Lung microvascular endothelial cell (primary cell): ENCODE measurements at places on chromosomes 3 and 15.

DNA sequence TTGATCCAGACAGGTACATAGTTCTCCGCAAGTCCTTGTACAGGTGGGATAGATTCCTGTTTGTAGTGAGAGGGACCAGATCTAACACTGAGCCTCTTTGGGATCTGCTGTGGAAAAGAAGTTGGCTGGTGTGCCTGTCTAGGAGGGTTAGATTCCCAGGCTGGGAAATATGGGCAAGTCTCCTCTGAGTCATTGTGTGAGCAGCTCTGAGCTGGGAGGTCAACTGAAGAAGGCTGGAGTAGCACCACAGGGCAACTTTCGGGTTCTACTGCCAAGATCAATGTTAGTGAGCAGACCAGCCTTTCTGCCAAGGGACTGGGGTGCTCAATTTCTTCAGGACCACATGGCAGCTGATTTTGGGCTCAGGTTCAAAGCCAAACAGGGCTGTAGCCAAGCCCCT is 33.4 kb downstream of the CLDN1 start:
- no peak for DNase-seq

DNA sequence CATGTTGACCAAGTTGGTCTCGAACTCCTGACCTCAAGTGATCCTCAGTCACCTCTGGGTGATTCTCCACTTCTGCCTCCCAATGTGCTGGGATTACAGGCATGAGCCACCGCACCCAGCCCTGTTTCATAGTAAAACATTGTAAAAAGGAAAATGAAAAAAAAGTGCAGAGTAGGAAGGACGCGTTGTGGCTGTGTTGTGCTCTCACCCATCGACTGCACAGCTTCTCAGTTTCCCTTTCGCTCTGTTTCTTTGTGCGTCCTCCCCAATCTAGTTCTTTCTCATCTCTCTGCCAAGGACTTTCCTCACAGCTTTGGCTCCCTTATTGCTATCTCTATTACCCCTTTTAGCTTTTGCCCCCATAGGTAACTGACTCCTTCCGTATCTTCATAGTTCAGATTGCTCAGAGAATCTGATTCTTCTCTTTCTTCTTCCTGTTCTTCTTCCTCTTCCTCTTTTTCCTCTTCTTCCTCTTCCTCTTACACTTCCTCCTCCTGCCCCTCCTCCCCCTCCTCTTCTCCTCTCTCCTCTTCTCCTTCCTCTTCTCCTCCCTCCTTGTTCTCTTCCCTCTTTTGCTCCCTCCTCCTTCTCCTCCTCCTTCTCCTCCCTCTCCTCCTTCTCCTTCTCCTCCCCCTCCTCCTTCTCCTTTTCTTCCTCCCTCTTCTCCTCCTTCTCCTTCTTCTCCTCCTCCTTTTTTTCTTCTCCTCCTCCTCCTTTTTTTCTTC is 81.1 kb upstream of the VGLL4 start:
- DNase-seq = no peak

GRCh38 chr15:85408270-85408746 is 27.9 kb downstream of the AKAP13 start:
- peak; percentile 81 for DNase-seq

- no peak for DNase-seq
Measured at GRCh38 chr3:105431200-105431599, 64.5 kb downstream of the ALCAM start.

DNA sequence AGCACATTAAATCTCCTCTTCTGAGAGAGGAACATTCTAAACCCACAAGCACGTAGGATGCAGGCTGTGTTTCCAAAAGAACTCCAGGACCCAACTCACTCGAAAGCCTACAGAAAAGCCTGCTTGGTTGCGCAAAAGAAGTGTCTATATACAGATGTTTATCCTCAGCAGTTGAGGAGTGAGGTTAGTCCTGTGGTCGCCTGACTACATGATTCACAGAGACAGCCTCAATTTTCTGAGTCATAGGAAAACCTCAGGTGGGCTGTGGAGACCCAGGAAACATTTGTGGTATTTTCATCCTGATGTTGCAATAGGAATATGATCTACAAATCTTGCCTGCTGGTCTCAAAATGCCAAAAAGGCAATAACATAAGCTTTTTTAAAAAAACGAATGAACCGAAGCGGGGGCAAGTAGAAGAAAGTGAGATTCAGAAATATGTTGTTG is 183.8 kb upstream of the THRB start:
- no peak for DNase-seq

GRCh38 chr3:160809453-160809852 is 53.4 kb downstream of the PPM1L start:
- DNase-seq = no peak

DNA sequence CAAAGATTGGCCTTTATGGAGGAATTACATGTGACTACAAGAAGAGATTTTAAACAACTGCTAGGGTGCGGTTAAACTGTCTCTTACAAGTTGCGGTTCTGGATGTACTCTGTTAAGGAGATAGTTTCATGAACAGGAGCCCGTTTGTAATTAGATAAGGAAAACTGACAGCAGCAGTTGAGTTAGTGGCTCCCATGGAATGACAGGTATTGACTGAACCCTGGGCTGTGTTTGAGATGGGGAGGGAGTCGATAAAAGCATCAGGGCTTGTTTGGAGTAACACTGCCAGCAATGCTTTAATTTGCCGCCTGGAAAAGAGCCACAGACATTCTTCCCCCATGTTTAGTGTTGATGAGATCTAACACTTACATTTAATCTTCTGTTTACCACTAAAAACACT is 139.9 kb downstream of the ROBO2 start:
- no peak for DNase-seq

- DNase-seq = no peak
Measured at GRCh38 chr15:93656041-93656440, 567.0 kb upstream of the RGMA start.

DNA sequence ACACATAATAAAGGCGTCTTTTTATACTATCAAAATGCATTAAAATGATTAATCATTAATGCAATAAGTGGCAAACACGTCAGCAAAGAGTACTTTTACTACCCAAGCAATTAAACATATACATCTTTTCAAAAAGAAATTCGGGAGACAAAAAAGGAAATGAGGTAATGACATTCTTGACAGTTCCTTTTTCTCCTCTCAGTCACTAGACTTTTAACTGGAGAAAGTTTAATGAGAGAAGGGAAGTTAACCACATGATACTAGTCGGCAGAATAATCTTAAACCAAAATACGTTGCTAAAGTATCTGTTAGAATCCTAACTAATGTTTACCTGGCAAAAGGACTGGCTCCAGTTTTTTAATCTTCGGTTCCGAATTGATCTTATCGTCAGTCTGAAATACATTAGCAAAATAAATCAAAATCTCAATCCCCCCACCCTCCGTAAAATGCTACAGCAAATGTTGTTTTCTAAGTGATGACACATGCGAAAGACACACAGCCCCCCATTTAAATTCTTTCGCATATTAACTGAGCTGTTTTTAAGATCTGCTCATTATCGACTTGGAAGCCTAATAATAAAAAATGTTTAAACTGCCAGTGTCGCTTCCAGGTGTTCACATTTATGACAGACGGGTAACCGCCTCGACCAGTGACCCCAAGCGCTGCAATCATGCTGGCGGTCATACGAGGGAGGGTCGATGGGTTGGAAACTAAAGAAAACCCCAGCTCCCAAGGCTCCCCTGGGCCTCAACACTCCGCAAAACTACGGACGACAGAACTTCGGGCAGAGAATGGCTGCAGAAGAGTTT is 778 bp downstream of the MTMR10 start:
- DNase-seq = no peak

DNA sequence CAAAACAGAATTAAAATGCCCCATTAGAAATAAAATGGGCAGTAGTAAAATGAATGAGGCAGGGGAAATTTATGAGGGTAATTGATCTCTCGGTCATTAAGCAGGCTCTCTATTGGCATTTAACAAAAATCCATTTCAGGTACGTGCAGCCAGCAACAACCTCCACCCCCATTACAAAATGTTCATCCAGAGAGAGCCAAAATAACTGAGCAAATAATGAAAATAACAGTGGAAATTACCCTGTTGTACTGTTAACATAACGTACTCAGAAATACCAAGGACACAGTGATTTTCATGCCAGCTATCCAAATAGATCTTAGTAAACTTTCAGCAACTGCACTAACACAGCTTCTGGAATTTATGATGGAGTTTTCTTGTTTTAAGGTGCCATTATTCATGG is 127.7 kb downstream of the IL1RAP start:
- DNase-seq = no peak

DNA sequence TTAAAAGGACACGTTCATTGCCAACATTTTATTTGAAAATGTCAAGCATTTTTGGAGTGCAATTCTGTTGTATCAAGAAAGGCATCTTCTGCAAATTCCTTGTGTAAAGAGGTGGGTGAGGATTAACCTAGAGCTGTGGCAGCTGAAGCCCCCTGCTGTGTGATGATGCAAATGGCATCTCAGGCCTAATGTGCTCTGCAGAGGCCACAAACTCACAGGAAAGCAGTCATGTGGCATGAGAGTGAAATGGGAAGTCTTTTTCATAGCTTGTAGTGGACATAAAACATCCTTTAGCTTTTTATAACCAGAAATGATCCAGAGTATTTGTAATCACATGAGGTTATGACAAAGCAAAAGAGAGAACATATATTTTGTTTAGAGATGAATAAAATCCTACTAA is 6.4 kb downstream of the CADM2 start:
- peak; percentile 10 for DNase-seq

DNA sequence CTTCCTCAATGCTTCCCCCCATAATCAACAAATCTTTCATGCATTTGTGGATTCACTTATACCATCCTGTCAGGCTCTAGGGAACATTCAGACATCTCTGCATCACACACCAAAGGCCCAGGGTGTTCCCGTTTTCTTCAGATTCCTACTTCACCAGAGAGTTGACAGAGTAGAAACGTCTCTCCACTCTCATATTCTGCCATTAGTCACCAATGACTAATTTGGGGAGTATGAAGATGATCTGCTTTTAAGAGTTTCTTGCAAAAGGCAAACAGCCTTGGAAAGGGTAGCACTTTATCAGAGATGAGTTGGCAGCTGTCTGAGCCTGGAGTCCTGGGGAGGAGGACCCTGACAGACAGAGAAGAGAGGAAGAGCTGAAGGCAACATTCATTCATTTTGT is 55.8 kb upstream of the DGKG start:
- no peak for DNase-seq

DNA sequence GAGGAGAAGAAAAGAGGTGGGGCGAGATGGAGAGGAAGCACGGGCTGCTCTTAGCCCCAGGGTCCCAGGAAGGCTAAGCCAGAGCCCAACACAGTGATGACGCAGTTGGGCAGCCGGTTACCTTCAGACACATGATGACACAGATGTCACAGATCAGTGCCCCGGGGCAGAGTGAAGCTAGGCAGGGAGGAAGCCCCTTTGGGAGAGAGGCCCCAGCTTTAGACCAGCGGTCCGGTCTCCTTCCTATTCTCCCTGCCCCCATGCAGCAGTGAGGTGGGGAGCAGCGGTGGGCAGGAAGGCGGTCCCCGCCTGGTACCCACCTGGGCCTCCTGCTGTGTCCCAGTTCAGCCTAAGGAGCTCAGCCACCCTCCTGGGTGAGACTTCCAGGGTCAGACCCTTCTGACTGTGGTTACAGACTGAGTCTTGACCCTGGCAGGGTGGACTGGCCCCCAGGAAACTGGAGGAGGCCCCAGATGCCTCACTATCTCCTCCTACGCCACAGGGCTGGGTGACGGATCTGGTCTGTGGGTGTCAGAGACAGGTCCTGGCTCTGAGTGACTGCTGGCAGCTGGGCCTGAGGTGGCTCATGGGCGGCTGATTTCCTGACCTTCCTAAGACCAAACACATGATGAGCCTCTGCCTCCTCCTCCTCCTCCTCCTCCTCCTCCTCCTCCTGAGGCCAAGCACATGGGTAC is 38.8 kb upstream of the LINGO1 start:
- DNase-seq = no peak

DNA sequence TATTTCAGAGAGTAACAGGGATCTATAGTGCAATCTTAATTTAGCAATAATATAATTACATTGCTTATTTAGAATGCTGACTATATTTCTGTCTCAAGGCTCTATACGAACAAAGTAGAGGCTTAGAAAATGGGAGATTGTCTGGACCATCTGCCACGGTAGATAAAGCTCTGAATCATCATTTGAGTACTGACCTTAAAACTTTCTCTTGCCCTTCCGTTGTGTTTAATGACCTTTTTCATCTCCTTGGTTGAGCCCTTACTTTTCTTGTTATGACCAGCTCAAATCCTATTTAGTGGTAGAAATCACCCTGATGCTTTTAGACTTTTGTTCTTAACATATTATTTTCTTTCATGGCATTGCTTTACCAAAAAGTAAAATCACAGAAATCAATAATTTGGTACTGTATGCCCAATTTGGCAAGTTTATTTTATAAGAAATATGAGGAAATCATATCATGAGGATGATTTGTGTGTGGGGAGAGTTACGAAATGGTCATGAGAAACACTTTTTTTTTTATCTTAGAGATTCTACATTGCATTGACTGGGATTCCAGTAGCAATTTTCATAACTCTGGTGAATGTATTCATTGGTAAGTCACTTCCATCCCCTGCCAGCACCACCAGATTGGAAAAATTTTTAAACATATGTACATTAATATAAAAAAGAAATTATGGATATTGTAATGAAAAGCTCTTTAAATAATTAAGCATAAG is 11.0 kb downstream of the NDUFB5 start:
- no peak for DNase-seq

DNA sequence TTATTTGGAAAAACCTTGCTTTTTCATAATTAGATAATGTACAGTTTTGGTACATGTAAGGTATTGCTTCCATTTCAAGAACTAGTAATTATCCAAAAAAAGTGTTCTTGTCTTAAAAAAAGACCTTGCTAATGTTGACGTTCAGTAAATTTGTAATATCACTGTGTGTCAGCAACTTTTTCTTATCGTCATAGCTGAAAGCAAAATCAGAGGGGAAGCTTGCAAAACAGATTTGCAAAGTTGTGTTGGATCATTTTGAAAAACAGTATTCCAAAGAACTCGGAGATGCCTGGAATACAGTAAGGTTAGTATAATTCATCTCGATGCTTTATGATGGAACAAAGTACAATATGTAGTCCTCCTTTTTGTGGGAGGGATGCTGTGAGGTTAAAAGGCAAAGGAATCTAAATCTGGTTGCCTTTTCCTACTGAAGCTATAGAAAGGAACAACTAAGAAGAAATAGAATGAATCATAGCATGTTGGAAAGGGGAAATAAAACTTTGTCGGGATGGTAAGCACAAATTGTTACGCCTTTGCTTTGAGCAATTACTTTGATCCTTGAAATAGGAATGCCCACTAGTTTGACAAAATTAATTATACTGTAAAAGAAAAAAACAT is 1.5 kb downstream of the NSUN3 start:
- no peak for DNase-seq

DNA sequence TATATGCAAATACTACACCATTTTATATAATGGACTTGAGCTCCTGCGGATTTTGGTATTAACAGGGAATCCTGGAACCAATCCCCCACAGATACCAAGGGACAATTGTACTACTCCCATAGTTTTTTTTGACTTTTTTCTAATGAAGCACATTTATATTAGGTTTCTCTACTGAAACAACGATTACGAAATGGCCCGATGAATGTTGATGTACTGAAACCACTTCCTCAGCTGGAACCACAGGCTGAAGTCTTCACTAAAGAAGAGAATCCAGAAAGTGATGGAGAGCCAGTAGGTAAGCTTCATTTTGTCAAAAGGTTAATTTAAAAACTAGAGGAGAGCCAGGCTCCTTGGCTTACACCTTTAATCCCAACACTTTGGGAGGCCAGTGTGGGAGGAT is 121.5 kb upstream of the LRRFIP2 start:
- DNase-seq = no peak
